Stimulated activated CD4-positive, alpha-beta T cell treated with anti-CD3 and anti-CD28 coated beads, Interleukin-1b, Interleukin-23, amount 100 ng/mL, for 1 hour (primary cell): ENCODE measurements at places on chromosomes 7 and 10.

- no peak for DNase-seq
These were observed 285.8 kb upstream of the SP4 start for GRCh38 chr7:21142081-21142480.

GRCh38 chr7:5692112-5692844, 89.2 kb downstream of the RNF216 start:
- no peak for DNase-seq

- DNase-seq, result no peak
These were observed 6.3 kb downstream of the COL28A1 start for GRCh38 chr7:7529328-7529727.

- no peak for DNase-seq
These were observed 300.7 kb upstream of the ADARB2 start for GRCh38 chr10:2038036-2038435.

- no peak for DNase-seq
These were observed 516.1 kb downstream of the NRG3 start for GRCh38 chr10:82390866-82391658.

DNA sequence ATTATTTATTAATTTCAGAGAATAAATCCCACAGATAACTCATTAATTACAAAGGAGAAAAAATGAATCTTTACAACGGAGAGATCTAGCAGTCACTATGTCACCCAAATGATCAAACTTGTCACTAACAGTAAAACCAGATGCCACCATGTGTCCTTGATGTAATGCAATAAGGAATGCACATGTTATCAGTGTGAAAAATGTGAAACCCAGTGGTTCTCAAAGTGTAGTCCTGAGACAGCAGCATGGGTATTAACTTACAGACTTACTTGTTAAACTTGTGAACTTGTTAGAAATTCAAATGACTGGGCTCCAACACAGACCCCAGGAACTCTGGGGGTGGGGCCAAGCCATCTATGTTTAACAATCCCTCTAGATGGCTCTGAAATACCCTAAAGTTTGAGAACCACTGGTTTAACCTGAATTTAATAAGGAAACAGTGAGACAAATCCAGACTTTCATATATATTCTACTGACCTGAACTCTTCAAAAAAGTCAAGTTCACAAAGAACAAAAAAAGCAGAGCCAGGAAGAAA, 77.4 kb downstream of the RNLS start:
- no peak for DNase-seq

- DNase-seq, result no peak
These were observed 112.2 kb downstream of the SKIDA1 start for GRCh38 chr10:21413268-21413667.

- no peak for DNase-seq
These were observed 96.4 kb downstream of the FAS start for GRCh38 chr10:89086801-89087521.

DNA sequence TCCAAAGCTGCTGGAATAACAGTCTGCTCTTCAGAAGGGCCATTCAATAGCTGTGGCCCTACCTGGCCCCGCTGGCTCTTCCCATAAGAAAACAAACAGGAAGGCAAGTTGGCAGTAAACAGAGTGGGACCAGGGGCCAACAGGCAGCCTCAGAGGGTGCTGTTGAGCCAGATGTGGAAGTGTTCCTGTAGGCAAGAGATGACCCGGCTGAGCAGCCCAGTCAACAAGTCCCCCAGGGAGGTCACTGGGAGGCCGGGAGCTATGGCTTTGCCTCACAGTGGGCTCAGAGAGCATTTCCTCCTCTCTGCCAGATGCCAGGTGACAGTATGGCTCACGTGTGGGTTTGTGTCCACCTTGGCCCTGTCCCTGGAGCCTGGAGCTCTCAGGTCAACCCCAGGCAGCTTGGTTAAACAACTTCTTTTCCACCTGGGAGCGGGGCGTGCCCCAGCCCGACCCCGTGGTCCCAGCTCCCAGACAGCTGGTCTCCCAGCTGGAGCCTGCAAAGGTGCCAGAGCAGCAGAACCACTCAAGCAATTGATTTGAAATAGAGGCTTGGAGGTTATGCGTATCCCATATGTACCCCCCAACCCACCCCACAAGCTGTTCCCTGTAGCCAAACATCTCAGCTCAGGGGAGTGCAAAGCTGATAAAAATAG, 33.8 kb upstream of the LOXL4 start:
- no peak for DNase-seq

- no peak for DNase-seq
These were observed 9.6 kb downstream of the TPK1 start for GRCh38 chr7:144826208-144826607.

DNA sequence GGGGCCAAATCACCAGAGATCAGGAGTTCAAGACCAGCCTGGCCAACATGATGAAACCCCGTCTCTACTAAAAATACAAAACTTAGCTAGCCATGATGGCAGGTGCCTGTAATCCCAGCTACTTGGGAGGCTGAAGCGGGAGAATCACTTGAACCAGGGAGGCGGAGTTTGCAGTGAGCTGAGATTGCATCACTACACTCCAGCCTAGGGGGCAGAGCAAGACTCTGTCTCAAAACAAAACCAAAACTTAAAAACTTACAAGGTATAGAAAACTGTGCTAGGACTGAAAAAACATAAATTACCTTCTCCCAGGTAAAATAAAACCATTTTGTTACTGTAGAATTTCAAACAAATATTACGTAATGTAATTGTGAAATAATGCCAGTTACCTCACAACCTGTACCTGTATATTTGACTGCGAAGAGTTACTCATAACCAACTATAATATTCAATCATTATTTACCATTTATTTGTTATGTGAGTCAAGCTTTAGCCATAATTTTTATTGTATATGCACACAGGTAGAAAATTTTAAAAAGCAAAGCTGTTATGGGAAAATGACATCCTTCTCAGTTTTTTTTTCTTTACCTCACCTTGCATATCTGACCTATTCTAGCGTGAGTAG, 180.9 kb downstream of the SEMA3A start:
- no peak for DNase-seq

DNA sequence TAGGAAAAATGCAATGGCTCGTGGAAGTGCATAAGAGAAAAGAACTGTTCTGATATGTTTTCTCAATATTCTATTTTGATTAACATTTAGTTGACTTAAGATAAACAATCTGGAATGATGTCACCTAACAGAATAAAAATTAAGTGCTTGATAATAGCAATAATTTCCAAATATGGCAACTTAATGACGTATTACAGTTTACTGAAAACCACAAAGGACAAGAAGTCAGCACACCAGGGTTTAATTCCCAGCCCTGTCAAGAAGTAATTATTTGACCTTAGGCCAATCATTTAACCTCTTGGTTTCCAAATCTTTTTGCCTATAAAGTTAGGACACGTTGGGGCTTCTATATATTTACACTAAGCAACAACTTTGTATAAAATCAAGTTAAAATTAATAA, 95.7 kb downstream of the CABCOCO1 start:
- no peak for DNase-seq

GRCh38 chr10:38094927-38095574, 914 bp downstream of the ZNF37A start:
- no peak for DNase-seq

DNA sequence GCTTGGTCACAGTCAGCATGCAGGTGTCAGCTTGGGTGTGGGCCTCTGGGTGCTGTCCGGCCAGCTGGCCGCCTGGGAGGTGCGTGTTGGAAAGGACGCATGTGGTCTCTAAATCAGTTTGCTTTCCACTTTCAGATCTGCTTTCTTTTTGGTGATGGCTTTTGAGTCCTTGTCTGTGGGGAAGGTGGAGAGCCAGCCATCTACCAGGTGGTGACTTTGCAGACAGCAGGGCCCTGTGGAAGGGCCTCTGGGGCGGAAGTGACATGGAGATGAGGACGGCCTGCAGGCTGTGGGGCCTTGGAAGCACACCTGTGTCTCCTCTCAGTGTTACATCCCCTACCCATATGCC, 59.4 kb downstream of the WDR37 start:
- DNase-seq, result no peak

DNA sequence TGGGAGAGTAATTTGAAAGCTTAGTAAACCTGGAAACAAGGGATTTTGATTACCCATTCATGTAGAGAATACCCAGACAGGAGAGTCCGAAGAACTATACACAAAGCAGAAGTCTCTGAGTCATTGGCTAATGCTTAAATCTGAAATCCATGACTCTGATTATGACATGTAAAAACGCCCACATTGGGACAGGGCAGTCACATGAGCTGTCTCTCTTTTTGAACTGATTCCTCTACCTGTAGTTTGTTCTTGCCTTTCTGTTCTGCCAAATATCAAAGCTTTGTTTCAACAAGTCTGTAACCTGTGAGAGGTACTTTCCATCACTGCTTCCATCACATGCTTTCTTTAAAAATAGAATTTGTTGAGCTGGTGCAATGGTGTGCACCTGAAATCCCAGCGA, 4.3 kb upstream of the GPNMB start:
- no peak for DNase-seq

DNA sequence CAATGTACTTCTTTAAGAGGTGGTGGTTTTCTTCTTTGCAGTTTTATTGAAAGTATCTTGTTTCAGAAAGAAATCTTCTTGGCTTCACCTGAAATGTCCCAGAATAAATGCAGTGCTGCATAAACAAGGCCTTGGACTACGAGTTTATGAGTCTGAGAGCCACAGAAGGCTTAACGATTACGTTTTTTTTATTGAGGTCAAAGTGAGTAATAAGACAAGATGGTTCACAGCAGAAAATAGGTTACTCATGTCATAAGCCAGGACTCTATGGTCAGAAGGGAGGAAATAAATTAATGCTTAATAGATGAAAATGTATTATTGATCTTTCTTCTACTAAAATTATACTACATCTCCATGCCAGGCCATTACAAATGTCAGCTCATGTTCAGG, 13.7 kb upstream of the NPTX2 start:
- no peak for DNase-seq

DNA sequence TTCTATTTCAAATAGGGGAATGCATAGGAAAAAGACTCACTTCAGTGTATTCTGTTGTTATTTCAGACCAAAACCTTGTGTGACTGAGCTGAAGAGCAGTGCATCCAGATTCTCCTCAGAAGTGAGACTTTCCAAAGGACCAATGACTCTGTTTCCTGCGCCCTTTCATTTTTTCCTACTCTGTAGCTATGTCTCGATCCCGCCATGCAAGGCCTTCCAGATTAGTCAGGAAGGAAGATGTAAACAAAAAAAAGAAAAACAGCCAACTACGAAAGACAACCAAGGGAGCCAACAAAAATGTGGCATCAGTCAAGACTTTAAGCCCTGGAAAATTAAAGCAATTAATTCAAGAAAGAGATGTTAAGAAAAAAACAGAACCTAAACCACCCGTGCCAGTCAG, 12.0 kb downstream of the TET1 start:
- DNase-seq, result no peak

- DNase-seq, result peak; percentile 82
These were observed 112.5 kb upstream of the RHEB start for GRCh38 chr7:151631953-151632749.

- DNase-seq, result no peak
These were observed 5.4 kb downstream of the PSD start for GRCh38 chr10:102413053-102413705.

DNA sequence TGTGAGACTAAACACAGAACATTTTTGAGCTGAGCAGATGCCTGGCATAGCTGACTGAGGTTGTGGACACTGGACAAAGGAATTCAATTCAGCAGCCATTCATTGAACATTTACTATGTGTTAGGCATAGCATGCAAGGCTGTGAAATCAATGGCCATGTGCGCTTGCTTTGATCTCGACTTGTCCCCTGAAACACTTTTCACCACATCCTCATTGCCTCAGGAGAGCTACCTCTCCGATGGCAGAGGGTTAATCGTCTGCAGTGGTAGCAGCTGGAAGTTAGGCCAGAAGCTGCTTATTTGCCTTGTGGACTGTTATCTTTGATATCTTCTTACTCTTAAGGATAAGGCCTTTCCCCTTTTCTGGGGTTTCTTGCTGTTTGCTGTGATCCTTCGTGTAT, 297.8 kb downstream of the AUTS2 start:
- DNase-seq, result no peak

GRCh38 chr7:111987115-111987826, 218.9 kb downstream of the DOCK4 start:
- DNase-seq, result no peak

- DNase-seq, result no peak
These were observed 165.3 kb downstream of the PTPRN2 start for GRCh38 chr7:158422196-158422886.

DNA sequence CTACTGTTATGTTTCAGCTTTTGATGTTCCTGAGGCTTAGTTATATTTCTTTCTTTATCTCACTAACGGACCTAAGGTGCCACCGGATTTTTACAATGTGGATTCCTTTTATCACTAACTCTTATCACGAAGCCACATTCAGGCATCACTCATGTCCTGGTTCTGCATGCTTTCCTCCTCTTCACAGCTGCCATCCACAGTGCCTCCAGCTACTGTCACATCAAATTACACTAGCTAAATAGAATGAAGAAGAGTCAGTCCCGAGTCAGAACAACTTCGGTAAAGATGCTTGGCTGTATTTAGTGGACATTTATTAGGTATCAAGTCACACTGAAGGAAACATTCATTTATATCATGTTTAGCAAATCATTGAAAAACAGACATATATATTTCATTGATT, 153.2 kb downstream of the NEBL start:
- DNase-seq, result no peak

GRCh38 chr7:25913598-25914224, 238.3 kb upstream of the NFE2L3 start:
- no peak for DNase-seq

GRCh38 chr10:122673731-122674130, 25.9 kb downstream of the C10orf120 start:
- DNase-seq, result no peak

DNA sequence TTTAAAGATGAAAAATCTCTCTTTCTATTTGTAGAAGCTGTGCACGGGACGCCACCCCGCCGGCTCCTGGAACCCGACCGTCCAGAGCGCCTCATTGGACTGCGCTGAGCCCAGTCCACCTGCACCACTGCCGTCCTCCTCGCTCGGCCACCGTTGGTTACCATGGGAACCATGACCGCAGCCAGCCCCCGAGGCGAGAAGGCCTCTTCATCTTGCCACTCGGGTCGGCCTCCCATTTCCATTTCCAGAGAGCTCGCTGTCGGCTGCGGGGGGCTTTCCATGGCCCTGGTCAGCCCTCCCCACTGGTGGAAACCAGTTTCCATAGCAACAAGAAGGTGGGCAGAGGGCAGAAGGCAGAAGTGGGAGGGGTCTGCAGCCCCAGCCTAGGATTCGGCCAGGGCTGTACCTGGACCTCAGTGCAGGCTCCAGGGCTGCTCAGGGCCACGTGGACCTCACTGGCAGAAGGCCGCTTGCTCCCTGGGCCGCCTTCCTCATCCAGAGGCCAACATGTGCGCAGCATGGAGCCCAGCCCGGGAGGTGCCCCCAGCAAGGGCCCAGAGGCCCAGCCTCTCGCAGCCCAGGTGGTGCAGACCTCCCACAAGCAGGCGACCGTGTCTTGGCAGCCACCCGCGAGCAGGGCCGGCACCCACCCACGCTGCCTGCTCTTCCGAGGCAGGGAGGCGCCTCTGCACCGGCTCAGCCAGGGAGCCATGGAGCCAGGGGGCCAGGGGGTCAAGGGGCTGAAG, 283.5 kb upstream of the PPP2R2D start:
- DNase-seq, result no peak

GRCh38 chr7:40583667-40584444, 449.1 kb downstream of the SUGCT start:
- DNase-seq, result no peak
